HFFc6 (cell line): ENCODE measurements at places on chromosomes 7 and 10. TPM values are rescaled to one million over a fixed set of nuclear protein-coding genes. Genes with fewer than 3 reads are reported as not detected.

- no peak overlapping the region for H3K4me3 ChIP-seq
- no peaks in the 10 kb centered on the region for H3K27me3 ChIP-seq
- no peak overlapping the region for H3K27ac ChIP-seq
- DNase-seq = no peak
- peaks cover 40% of the 10 kb centered on the region for H3K36me3 ChIP-seq
Observed at GRCh38 chr7:134676743-134677142, 30.1 kb downstream of the BPGM start.

DNA sequence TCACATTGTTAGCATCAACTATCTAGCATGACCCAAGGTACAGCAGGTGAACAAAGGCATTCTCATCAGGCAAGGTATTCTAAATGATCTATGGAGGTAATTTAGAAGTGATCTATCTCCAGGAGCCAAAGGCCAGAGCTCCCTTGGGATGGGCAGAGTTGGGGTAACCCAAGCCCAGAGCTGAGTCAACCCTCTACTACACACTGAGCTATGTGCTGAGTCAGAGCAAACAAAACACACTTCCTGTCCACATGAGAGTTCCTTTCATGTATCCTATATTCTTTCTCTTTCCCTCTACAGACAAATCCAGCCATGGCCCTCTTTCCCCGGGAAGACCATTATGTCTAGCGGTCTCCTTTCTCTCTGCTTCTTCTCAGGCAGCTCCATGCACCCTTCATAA, 68.2 kb upstream of the AGK start:
- H3K4me1 ChIP-seq = peaks cover 2% of the 10 kb centered on the region
- no peak overlapping the region for H3K27ac ChIP-seq
- peaks cover 10% of the 10 kb centered on the region for H3K27me3 ChIP-seq
- DNase-seq = no peak
- no peaks in the 10 kb centered on the region for H3K36me3 ChIP-seq
- no peak overlapping the region for H3K4me3 ChIP-seq

GRCh38 chr10:110486680-110487410, 10.9 kb upstream of the DUSP5 start:
- no peak for DNase-seq
- H3K4me1 ChIP-seq = peaks cover 46% of the 10 kb centered on the region
- no peaks in the 10 kb centered on the region; the same call in none of the 2 replicates for H3K27me3 ChIP-seq
- H3K27ac ChIP-seq = peak overlapping the region; percentile 71
- no peaks in the 10 kb centered on the region for H3K36me3 ChIP-seq

DNA sequence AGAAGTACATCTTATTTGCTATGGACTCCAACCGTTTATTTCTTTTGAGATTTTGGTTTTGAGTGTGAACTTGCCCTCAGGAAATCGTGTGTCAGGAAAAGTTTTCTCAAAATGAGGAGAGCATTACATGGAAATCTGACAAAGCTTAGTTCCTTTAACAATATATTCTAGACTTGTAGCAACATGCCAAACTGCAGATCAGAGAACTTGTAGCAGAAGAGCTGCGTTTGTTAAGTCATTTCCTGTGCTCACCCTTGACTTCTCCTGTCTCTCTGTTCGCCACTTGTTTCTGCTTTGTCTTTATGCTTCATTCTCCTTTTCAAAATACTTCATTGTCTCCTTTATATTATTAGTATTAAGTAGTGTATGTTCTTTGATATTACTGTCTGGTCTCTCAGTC, 116.6 kb upstream of the FOXP2 start:
- H3K4me1 ChIP-seq = no peaks in the 10 kb centered on the region
- H3K36me3 ChIP-seq = no peaks in the 10 kb centered on the region
- H3K27ac ChIP-seq = no peak overlapping the region
- DNase-seq = no peak

DNA sequence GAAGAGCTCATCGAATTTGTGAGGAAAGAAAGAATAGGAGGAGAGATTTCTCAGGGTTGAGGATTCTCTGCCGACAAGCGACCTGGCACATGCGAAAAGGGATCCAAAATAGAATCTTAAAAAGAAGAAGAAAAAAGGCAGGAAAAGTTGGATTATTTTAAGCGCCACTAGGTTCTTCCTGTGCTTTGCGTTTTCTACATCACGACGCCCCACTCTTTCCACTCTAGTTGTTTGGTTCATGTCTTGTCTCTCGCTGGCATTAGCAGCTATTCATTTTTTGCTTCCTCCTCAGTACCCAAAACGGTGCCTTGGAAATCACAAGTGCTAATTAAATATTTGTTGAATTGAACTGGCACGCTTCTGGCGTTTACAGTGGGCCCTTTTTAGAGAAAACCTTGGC, 674 bp upstream of the FRA10AC1 start:
- H3K4me3 ChIP-seq = no peak overlapping the region
- no peaks in the 10 kb centered on the region for H3K27me3 ChIP-seq
- no peak overlapping the region for H3K27ac ChIP-seq
- H3K36me3 ChIP-seq = no peaks in the 10 kb centered on the region
- no peak for DNase-seq

DNA sequence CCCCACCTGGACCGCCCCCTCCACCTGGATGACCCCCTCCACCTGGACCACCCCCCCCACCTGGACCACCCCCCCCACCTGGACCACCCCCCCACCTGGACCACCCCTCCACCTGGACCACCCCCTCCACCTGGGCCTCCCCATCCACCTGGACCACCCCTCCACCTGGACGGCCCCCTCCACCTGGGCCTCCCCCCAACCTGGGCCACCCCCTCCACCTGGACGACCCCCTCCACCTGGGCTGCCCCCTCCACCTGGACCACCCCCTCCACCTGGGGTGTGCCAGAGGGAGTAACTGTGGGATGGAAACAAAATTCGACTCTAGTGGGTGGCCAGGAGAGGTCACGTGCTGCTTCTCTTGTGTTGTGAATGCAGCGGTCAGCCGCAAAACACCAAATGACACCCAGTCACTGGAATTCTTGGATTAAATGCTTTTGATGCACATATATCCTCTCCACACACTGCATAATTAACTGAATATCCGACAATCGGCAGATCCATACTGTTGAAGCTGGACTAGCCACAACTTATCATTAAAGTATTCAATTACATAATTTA, 316.7 kb downstream of the PTPRN2 start:
- DNase-seq = no peak
- H3K4me3 ChIP-seq = no peak overlapping the region
- H3K27ac ChIP-seq = no peak overlapping the region
- no peaks in the 10 kb centered on the region for H3K4me1 ChIP-seq

TECPR1 gene
- 23.6 to 35.9 TPM (median 25.6 TPM) in 3 replicates for total RNA-seq

GNAT3 gene
- 0.21 TPM in 1 of 3 replicates, not detected in the others for total RNA-seq
